ENCODE measurements at places on chromosomes 16 and 17.
A peak's percentile ranks its signal among the peaks of the same experiment; 100 is the strongest.

- DNase-seq: no peak
Measured at GRCh38 chr17:9221922-9222180, 200.5 kb downstream of the NTN1 start.

DNA sequence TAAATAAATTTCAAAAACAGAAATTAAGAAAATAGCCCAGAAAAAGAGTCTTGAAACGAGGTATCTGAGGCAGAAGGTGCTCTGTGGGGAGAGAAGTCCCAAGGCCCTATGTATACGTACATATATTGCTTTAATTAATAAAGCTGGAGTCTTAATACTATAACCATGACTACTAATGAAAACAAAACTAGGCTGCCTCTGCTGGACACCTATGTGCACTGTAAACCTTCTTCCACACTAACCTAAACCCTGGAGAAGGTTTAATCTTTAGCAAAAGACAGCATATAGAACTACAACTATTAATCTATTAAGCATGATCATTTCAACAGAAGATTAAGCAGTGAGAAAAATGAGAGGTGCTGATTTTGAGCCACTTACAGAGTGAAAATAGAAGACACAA, 153.9 kb upstream of the C17orf78 start:
- no peak for DNase-seq

DNA sequence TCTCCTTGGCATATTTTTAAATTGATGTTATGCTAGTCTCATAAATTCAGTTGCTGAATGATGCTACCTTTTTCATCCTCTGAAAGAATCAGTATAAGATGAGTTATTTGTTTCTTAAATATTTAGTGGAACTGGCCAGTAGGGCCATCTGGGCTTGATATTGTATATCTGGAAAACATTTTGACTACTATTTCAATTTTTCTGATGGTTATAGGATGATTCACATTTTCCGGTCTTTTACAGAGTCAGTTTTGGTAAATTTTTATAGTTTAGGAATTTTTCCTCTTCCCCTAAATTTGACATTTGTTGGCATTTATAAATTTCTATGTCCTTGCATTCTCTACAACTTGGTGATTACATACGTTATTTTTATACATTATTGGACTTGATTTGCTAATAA, 296.3 kb upstream of the AXIN2 start:
- no peak for DNase-seq

DNA sequence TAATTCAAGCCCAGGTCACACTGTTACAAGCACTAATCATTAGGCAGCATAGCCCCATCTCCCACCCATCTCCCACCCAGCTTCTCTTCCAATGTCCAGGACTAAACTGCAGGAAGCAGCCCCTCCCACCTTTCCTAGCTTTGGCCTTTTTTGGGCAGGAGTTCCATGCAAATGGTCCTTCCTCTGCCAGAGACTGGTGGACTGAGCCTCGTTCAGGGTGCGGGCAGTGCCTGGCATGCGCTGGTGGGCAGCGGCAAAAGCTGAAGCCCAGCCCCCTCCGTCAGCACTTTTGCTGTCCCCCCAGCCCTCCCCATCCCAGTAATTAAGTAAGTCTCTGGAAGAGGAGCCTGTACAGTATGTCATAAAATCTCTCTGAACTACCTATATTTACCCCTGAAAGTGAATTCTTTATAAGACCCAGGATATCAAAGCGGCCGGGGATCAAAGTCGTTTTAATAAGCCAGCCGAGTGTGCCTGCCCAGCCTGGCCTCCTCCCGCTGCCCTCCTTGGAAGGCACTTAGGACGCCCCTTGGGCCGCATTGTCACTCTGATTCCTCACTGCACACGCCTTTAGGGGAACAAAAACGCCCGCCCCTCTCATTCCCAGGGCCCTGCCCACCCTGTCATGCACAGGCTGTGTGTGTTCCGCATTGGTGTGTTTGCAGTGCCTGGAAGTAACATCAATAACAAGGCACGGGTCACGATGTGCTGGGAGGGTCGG, 109.9 kb downstream of the IRX5 start:
- no peak for DNase-seq

- no peak for DNase-seq
Measured at GRCh38 chr16:62386411-62386810, 350.2 kb upstream of the CDH8 start.

DNA sequence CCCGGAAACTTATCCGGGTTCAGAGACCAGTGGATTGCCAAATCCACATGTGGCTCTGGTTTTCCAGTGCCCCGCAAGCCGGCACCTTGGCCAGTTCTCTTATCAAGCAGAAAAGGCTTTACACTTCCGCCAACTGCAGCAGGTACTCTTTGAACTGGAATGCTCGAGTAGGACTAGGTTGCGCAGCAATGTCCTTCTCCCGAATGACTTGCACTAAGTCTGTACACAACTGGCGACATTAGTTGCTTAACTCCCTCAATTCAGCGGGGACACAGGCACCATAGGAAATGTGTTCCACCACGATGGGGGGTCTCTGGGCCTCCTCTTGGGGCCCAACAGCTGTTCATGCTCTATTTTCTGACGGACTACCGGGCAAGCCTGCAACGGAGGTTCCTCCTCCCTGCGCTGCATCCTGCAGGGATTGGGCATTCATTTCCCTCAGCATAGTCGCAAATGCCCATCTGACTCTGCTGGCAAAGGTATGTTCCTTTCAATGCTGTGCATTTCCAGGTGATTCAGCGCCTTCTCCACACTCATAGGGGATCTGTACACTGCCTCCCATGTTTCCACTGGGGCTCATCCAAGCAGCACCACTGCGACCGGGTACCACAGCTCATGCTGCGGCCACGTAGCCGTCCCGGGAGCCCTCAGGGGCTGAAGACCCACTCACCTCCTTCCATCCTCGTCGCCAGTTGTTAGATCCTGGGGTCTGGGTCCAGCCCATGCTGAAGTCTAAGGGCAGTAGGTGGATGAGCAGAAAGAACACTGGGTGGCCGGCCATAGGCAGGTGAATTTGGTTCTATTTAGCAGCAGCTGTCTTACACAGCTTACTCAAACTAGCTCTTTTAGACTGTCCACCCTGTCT, 34.2 kb upstream of the APPBP2 start:
- no peak for DNase-seq

DNA sequence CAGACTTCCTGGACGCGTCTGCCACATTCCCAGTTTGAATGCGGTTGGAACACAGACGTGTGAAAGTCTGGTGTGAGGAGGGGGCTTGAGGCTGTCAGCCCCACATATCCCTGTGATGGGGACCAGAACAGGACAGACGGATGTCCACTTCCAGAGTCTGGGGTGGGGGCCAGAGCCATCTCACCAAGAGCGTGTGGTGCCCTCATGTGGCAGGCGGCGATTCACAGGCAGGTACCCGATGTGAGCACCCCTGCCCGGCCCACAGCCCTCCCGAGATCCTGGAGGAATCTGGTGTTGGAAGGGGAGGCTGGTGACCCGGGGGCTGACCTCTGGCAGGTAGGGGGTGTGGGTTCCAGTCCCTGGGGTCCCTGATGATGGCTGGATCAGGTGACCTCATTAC, 51.5 kb downstream of the ENGASE start:
- no peak for DNase-seq

- no peak for DNase-seq
Measured at GRCh38 chr16:9225527-9226316, 134.3 kb downstream of the HAPSTR1 start.

- no peak for DNase-seq
Measured at GRCh38 chr17:29041571-29041970, 1.4 kb upstream of the PIPOX start.

DNA sequence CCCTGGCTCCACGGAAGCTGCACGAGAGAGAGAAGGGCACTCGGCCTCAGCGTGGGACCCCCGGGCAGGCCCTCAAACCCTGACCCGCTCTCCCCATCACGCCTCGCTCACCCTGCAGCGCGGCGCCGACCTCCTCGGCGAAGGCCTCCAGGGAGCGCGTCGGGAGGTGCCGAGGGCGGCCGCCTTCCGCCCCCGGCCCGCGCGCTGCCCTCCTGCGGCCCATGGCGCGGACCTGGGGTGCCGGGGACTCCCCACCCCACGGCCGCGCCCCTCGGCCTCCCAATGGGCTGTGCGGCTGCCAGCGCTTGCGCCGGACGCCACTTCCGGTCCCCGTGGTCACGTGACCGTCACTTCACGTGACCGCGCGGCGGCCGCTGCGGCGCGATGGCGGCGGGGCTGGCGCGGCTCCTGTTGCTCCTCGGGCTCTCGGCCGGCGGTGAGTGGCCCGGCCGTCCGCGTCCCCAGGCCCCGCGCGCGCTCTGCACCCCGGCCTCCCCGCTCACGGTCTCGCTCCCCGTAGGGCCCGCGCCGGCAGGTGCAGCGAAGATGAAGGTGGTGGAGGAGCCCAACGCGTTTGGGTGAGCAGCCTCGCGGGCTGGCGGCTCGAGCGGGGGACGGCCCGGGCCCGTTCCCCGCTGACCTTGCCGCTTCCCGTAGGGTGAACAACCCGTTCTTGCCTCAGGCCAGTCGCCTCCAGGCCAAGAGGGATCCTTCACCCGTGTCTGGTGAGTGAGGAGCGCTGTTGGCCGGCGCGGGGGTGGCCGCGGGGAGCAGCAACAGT, at the start of the genes GNPTG and TSR3:
TSS of gene GNPTG (plus strand) at position 350 of the 781 bp plus-strand sequence. CDS start at position 385, 35 bp downstream.
TSS of gene TSR3 (minus strand) at position 297 of the 781 bp plus-strand sequence. CDS start at position 223, 74 bp downstream.
- peak; percentile 87 for DNase-seq

DNA sequence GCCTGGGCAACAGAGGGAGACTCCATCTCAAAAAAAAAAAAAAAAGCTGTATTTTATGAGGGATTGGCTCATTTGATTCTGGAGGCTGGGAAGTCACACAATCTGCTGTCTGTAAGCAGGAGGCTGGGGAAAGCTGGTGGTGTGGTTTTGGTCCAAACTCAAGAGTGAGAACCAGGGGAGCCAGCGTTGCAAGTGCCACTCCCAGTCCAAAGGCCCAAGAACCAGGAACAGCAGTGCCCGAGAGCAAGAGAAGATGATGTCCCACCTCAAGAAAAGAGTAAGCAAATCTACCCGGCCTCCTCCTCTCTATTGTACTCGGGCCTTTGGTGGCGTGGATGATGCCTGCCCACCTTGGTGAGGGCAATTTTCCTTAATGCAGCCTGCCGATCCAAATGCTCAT, 5.7 kb upstream of the NQO1 start:
- DNase-seq: no peak

GRCh38 chr16:29158785-29159184, 173.9 kb downstream of the LAT start:
- no peak for DNase-seq

- DNase-seq: no peak
Measured at GRCh38 chr16:6096931-6097670, 999.5 kb upstream of the EEF2KMT start.

- peak; percentile 31 for DNase-seq
Measured at GRCh38 chr17:57488856-57489255, 232.5 kb downstream of the MSI2 start.
